ENCODE measurements at places on chromosomes 16 and 17. TPM values are rescaled to one million over a fixed set of nuclear protein-coding genes. Genes with fewer than 3 reads are reported as not detected.

Gene MPO
- total RNA-seq, result 0.67 TPM

Gene SLC16A6
- total RNA-seq, result 2.1 TPM

DNA sequence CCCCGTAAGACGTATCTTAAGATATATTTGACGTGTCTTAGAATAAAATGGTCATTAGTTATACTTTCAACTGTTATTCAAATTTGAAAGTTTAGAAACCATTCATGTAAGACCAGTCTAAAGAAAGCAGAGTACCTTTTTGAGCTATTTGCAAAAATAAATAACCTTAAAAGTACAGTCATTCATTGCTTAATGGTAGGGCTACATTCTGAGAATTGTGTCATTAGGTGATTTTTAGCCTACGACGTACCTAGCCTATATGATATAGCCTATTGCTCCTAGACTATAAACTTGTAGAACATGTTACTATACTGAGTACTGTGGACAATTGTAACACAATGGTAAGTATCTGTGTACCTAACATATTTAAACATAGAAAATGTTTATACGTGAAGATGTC is 139.2 kb downstream of the PHKB start:
- DNase-seq, result no peak

- DNase-seq, result no peak
Observed at GRCh38 chr17:51912939-51913338, 245.6 kb downstream of the CA10 start.

GRCh38 chr17:68775318-68775717 is 174.2 kb upstream of the FAM20A start:
- DNase-seq, result no peak

Gene TM4SF5
- not detected for total RNA-seq

Gene HCRT
- not detected for total RNA-seq

GRCh38 chr17:44610331-44610730 is 45.9 kb upstream of the MEIOC start:
- DNase-seq, result no peak

DNA sequence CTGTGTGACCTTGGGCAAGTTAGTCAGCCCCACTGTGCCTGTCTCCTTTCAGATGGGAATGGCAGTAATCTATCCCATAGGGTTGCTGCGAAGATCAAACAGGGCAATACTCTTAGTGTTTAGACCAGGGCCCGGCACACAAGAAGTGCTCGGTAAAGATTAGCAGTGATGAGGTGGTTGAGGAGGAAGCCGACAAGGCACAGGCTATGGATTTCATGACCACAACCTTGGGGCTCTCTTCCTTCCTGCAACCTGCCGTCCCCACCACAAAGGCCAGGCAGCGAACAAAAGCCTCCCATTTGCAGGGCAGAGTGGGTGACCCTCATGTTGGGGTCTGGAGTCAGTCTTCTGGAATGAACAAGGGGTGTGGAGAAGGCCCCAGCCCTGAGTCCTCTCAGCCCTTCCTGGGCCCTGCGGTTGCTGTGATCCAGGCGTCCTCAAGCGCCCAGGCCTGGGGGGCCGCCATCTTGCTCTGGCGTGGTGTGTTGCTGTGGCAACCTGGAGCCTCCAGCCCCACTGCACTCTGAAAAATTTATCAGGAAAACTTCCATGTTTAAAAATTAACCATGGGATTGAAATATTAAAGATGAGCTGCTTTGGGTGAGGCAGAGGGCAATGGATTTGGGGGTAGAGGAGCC is 9.8 kb downstream of the ADAM11 start:
- DNase-seq, result no peak

DNA sequence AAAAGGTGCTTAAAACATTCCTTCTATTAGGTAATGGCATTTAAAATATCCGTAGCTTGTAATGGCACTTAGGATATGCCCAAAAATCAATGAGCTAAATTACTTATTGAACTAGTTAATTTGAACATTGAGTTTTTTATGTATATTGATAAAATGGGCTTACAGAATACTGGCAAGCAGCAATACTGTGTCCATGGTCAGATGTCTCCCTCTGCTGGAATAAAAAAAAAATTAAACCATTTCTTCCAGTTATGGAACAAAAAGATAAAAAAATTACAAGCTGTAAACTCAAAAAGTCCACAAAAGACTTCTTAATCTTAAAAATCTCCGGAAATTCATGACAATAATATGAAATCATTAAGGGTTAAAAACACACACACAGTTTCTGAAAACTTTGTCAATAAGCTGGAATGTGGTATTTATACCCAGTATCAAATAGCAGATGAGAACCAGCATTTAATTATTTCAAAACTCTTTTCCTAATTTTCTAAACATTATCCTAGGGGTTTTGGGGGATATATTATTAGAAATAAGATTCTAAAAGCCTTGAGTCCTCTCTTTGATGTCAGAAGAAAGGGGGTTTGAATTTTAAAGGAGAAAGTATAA is 21.5 kb upstream of the PSMD7 start:
- no peak for DNase-seq

- DNase-seq, result no peak
Observed at GRCh38 chr17:31489295-31490018, 98.0 kb downstream of the RAB11FIP4 start.

GRCh38 chr16:82360024-82360783 is 190.2 kb upstream of the MPHOSPH6 start:
- DNase-seq, result no peak

GRCh38 chr17:418421-418751 is 65.8 kb upstream of the RPH3AL start:
- no peak for DNase-seq

Gene COL1A1
- 189 TPM for total RNA-seq

GRCh38 chr17:6510321-6510977 is 45.9 kb downstream of the PITPNM3 start:
- DNase-seq, result no peak

- DNase-seq, result no peak
Observed at GRCh38 chr17:47978324-47978723, 7.4 kb downstream of the CDK5RAP3 start.

- DNase-seq, result peak; percentile 32
Observed at GRCh38 chr16:15482068-15482747, 47.8 kb downstream of the BMERB1 start.

- DNase-seq, result no peak
Observed at GRCh38 chr16:84380405-84380804, 12.1 kb downstream of the ATP2C2 start.

All from ovary (tissue), 10 donors.